ENCODE measurements at places on chromosomes 5 and 9.
A peak's percentile ranks its signal among the peaks of the same experiment; 100 is the strongest.

GRCh38 chr9:37032713-37033112, 1.4 kb downstream of the PAX5 start:
- no peak for DNase-seq

DNA sequence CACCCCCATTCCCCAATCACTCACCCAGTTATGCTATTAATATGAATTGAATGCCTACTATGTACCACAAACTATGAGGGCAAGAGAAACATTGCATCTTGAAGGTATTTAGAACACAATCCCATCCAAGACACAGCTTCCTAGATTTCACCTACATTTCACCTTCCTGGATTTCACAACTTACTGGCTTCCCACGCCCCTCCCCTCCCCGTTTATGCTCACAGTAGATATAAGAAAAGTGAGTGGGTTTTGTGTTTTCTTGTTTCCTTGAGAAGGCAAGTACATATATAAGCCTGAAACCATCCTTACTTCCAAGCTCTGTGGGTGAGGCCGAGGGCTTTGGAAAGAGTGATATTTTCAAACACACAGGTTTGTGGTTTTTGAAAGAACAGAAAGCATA, 465.0 kb downstream of the BNC2 start:
- DNase-seq: no peak

DNA sequence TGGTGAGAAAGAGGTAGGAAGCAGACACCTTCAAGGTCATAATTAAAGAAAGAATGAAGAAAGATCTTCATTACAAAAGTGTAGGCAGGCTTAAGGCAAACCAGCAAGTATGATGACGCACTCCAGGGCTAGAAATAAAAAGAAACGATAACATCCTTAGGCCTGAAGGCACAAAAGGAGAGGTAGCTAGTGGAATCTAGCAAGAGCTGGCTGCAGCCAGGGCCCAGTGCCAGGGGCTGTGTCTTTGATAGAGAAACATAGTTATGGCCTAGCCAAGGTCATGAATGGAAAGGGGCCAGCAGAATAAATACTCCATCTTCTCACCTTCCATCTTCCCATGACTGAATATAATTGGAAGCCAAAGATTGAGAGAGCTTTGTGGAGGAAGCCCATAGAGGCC, 6.8 kb upstream of the SH3TC2 start:
- DNase-seq: no peak

GRCh38 chr5:31708089-31708488, 69.2 kb downstream of the PDZD2 start:
- no peak for DNase-seq

- no peak for DNase-seq
These were observed 148.5 kb upstream of the OTULINL start for GRCh38 chr5:14432931-14433589.

GRCh38 chr5:33271606-33272005, 169.2 kb upstream of the TARS1 start:
- DNase-seq: no peak

DNA sequence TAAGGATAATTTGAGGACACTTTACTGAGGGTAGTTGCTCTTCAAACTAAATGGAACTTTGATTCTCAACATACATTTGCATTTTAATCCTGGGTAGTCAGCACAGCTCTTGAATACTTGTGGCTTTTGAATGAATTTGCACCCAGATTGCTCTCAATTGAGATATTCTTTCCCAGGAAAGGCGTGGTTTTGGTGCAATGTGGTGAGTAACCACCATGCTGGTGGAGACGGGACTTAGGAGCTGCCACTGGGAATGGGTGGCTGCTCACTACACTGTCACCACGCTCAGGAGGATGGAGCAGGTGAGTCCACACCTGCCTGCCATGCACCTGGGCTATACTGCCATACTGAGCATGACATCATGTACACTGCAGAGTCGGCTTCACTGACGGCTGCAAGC, 99.2 kb downstream of the IRX1 start:
- no peak for DNase-seq

GRCh38 chr5:138668451-138669380, 84.5 kb upstream of the CTNNA1 start:
- DNase-seq: peak; percentile 49

DNA sequence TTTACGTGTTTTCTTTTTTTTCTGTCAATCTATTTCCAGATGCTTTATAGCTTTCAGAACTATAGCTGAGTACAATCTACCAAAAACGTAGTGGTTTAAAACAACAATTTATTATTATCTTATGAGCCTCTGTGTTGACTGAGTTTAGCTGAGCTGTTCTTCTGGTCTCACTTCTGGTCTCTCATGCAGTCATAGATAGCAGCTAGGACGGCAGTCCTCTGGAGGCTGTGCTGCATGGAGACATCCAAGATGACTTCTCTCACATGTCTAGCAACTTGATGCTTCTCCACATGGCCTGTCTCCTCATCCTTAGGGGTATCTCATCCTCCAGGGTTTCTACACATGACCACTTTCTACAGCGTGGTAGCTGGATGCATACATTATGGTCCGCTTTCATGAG, 22.0 kb upstream of the RAD23B start:
- no peak for DNase-seq

DNA sequence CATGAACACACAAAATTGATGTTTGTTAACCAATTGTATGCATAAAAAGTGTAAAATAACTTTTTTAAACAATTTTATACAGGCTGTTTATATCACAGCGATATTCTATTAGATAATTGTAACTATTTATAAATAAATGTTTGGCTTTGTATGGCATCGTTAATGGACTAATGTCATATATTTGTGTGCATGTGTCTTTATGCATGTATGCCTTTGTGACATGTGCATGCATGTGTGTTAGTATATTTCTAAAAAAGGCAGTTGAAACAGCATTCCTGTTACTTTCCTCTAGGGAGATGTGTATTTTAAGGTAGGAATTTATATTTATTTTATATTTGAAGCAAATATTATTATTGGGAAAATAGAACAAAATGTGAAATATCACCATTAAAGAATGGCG, 268.9 kb downstream of the CDH18 start:
- DNase-seq: no peak

DNA sequence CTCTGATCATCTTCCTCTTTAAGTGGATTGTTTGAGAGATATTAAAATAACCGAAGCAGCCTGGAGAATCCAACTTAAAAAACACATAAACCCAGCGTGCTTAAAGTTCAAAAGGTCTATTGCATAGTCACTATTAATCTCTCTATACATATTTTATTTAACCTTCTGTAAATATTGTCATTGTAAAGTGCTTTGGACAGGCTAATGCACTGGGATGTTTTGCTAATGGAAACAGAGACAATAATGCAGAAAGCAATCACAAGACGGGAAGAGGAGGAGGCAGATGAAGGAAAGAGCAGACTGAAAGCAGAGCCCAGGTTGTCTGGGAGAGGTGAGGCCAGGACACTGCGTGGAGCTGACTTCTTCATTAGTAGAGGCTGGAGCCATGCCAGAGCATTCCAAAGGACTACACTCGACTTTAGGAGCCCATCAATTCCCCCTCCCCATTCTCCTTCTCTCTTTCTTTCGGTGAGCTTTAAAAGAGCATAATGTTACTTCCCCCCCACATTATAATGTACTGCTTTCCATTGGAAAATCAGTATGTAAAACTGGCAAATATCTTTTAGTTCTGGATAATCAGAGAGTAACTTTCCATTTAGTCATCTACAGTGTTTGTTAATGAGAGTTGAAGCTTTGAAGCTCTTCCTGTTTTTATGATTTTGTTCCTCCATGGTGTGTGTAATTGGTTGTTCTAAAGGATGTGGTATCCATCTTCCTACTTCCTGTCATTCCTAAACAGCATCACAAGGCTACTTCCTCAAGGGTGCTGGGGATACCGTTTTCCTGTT, 307.3 kb upstream of the MPDZ start:
- no peak for DNase-seq

DNA sequence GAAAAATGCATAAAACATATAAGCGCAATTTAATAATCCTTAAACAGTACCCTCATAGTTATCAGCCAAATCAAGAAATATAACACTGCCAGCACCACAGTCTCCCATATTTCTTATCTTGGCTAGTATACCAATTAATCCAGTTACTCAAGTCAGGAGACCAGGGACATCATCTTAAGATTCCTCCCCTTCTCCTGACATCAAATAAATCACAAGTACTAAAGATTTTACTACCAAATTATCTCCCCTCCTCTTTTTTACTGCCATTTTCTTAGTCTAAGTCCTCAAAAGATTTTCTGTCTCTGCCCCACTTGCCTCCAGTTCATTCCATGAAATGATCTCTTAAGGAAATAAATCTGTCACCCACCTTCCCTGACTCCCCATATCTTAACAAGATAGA, 37.0 kb downstream of the STRBP start:
- DNase-seq: no peak

DNA sequence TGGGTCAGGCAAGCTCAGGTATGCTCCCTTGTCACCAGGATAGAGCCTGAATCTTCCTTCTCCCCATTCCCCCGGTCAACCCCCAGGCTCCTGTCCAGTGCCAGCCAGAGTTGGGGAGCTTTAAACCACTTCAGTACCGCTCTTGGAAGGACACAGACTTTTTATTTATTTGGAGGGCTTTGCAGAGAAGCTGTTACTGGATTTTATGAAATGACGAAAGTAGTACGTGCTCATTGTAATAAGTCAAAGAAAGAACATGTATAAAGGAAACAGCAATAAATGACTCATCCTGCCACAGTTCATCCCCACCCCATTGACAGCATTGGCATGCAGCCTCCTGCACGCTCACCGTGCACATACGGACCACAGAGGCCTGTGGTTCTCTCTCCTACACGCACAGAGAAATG, 230.3 kb downstream of the AUH start:
- peak; percentile 84 for DNase-seq

GRCh38 chr5:58477760-58478376, 13.4 kb upstream of the GAPT start:
- DNase-seq: no peak

DNA sequence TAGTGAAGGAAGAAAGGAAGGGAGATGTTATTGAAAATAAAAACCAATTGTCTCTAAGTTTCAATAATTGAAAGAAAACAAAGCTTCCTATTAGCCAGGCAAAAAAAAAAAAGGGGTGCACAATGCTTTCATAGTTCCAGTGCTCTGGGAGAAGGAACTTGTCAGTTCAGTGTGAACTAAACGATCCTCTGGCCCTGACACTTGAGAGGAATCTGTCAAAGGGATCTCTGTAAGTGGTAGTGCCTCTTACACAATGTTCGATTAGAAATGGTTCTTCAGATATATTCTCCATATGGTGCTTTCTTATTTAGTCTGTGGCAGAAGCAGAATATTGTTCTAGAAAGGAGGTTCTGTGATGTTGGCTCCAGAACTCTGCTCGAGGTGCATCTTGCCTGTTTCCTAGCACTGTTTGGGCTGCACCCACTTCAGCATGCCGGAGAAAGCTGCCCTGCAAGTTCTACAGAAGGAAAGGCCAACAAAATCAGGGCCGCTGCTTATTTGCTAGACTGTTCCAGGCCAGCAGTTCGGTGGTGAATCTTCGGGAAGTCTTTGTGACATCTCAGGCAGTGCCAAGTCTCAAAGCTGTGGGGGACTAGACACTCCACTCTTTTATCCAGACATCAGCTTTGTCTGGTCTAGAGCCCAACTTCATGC, 90.9 kb downstream of the PIK3R1 start:
- DNase-seq: no peak

DNA sequence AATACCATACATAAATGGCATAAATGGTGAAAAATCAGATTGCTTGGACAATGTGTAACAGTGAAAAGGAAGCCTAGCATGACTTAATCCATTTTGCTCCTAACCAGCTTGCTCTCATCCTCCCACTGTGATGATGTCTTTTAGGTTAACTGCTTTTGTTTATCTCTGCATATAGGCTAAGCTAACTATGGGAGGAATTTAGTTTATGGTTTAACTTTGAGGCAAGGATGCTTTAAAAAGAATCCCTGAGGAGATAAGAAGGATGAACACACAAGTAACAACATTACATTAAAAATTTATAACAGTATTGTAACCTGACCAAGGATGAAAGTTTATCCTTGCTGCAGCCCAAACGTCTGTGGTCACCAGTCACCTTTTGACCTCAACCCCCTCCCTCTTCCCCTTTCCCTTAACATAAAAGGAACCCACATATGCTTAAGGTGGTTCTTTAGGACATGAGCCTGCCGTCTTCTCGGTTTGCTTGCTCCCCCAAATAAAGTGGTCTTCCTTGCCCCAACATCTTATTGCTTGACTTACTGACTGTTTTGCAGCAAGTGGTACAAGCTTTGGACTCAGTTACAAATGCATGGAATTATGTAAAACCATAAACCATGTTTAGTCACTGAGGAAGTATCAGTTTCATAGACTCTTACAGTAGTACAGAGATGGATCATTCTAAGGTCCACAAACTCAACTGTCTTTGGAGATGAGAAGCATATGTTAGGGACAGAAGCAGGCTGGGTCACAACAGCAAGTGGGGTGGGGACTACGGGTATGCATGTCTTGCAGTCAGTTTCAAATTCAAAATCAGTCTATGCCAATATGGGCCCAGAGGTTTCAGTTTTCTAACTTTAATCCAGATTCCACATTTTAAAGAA, 31.3 kb downstream of the AGXT2 start:
- DNase-seq: no peak
